ENCODE measurements at places on chromosomes 4 and X. TPM values are rescaled to one million over a fixed set of nuclear protein-coding genes. Genes with fewer than 3 reads are reported as not detected.

The SPANXD gene
- not detected for total RNA-seq

The KLF8 gene
- 16.3 TPM for total RNA-seq

The PRR32 gene
- not detected for total RNA-seq

The THAP9 gene
- total RNA-seq, result 3.8 TPM

The ETDA gene
- total RNA-seq, result not detected

DNA sequence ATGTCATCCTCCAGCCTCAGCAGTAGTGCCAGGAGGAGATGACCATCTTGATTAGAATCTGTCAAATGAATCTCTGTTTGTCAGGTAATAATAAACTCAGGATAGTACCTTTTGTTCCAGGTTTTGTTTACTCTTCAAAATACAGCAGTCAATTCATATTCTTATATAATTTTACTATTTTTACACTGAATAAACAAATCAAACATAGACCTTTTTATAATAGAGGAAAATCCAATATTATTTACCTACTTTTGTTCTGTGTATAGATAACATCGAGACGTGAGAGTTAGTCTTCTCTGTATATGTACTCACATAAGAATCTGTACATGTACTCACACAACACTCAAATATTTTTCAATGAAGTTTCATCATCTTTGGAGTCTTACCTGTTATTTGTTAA lies 365.4 kb upstream of the EPHA5 start:
- DNase-seq, result no peak

- peak; percentile 77 for DNase-seq
Measured at GRCh38 chr4:151276787-151277562, at the start of gene PRSS48. TSS of gene PRSS48 (plus strand) at chr4:151277161. CDS start at chr4:151277173, 12 bp downstream.

- no peak for DNase-seq
Measured at GRCh38 chr4:82084747-82085146, 289.0 kb downstream of the HNRNPD start.

DNA sequence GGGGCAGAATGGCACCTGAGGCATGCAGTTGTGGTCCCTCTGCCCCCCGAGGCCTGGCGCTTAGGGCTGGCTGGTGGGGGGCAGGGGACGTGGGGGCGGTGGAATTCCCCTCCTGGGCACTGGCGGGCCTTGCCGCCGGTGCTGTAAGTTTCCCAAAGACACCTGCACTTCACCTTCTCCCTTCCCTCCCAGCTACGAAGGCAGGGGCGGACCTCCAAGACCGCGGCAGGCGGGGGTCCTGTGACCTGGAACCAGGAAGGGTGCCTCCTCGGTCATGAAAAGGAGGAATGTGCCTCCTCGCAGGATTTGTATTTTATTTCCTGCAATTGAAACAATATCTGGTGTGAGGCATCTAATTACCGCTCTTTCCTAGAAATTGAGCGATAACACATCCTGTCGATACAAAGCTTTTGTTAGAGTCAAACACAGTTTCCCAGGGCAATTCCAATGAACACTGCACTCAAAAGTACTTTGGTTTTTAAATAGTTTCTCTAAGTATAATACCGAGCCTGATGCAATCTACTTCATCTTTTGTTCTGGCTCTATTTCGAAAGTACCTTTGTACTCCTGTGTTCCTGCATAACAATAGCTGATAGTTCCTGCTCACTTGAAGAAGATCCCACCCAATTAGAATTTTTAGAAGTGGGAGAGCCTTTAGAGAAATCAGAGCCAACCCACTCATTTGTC lies 12.3 kb upstream of the ADRA2C start:
- no peak for DNase-seq

DNA sequence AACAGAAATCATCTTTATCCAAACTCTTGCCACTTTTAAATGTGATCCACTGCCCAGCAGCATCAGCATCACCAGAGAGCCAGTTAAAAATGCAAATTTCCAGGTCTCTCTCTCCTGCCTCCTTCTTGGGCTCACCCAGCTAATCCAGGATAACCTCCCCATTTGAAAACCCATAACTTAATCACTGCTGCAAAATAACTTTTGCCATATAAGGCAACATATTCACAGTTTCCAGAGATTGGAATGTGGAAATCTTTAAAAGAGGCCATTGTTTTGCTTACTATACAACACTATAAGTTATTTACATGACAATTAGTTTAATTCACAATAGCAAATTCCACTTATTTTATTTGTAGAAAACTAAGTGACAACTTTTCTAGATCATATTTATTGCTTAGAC lies 4.8 kb upstream of the EXOSC9 start:
- no peak for DNase-seq

- no peak for DNase-seq
Measured at GRCh38 chr4:150572704-150573504, 9.0 kb upstream of the MAB21L2 start.

DNA sequence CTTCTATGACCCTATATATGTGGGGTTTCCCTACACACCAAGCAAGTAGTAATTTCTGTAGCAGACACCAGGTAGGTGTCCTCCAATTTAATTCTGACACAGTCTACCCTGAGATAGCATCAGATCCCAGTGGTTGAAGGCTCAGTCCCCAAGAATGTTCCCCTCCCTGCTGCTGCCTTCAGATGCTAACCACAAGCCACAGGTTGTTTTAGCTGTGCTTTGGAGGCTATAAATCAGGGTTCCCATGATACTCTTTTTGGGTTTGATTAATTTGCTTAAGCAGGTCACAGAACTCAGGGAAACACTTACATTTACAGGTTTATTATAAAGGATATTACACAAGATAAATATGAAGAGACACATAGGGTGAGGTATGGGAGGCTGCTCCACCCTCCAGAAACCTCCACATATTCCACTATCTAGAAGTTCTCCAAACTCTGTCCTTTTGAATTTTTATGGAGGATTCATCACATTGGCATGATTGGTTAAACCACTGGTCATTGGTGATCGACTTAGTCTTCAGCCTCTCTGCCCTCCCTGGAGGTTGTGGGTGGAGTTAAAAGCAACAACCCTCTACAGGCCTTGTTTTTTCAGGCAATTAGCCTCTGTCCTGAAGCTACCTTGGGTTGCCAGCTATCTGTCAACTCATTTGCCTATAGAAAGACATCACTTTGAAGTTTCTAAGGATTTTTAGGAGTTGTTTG lies 50.8 kb downstream of the GRIA2 start:
- DNase-seq, result no peak

- no peak for DNase-seq
Measured at GRCh38 chr4:158809611-158810486, 41.0 kb downstream of the FNIP2 start.

DNA sequence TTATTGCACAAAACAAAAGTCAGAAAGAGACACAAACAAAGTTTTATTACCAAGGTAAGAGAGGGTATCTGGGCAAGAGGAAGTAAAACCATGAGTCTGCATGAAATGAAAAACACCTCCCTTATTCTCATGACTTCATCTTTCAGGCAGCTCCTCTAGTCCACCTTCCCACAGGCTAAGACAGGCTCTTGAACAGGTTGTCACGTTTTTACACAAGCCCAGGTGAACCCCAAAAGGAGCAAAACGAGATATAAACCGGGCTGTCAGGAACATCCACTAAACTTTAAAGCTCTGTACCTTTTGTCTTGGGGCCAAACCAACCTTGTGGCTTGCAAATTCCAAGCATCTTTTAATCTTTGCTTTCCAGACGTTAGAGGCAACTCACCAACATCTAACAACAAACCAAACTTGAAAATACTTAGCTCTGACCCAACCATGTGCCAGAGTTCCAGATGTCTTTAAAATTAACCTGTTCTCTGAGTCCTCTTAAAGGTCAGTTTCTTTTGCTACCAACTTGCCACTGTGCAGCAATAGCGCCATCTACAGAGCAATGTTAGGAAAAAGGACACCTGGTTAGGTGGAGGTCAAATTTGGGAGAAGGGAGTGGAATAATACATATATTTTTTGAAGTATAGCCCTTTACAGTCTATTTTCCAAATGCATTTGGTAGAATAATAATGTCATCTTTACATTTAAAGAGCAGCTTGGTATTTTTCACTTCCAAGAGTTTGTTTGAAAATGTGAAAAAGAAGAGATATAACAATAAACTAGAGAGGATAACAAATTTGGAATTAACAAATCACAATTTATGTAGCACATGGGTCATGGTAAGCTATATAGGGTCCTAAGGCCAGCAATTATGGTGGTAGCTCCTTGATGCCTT lies 73.1 kb downstream of the QRFPR start:
- DNase-seq, result no peak
